CD4-positive, alpha-beta T cell treated with Interleukin-10 for 1 hour (primary cell): ENCODE measurements at places on chromosomes 16 and 17.
A peak's percentile ranks its signal among the peaks of the same experiment; 100 is the strongest.

DNA sequence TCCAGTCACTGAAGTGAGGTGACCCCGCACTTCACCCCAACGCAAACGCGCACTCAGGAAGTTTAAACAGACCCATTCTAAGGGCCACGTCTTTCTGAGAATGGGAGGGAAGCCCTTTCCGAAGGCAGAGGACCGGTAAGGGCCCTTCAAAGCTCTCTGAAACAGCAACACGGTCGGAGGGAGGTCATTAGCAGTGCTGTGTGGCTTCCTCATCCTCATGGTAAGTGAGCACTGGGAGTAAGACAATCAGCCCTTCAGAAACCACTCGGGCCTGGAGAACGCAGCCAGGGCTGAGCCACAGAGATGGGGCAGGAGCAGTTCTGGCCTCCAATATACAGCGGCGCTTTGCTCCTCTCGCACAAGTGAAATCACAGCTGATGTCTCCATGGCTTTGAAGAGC lies 23.7 kb downstream of the SRL start:
- no peak for DNase-seq

DNA sequence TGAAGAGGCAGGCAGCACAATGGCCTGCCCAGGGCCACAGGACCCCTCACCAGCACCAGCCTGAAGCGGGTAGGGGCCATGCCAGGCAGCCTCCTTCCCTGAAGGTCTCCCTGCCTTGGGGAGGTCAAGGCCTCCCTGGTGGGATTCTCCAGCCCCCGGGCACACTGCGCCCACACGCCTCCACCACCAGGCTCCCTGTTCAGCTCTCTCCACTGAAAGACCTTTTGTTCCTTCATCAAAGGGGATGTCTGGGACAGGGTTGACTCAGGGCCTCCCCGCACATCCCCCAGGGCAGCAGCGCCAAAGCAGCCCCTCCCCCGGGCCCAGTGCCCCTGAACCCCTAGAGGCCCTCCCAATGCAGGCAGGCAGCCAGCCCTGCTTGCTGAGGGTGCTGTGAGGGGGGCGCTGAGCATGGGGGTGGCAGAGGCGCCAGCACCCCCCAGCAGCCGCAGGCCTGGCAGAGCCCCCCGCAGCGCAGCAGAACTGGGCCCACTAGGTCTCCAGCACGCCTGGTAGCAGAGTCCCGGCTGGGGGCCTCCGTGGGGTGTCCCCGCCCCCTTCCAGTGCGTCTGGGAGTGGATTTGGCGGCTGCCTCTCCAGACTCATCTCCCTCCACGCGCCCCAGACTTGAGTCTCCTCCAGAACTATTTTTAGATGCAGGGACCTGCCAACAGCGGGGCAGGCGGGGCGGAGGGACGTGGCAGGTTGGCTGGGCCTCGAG lies 13.1 kb downstream of the BCAR1 start:
- DNase-seq = no peak

GRCh38 chr16:64362193-64362592 lies 759.7 kb downstream of the CDH11 start:
- DNase-seq = no peak

DNA sequence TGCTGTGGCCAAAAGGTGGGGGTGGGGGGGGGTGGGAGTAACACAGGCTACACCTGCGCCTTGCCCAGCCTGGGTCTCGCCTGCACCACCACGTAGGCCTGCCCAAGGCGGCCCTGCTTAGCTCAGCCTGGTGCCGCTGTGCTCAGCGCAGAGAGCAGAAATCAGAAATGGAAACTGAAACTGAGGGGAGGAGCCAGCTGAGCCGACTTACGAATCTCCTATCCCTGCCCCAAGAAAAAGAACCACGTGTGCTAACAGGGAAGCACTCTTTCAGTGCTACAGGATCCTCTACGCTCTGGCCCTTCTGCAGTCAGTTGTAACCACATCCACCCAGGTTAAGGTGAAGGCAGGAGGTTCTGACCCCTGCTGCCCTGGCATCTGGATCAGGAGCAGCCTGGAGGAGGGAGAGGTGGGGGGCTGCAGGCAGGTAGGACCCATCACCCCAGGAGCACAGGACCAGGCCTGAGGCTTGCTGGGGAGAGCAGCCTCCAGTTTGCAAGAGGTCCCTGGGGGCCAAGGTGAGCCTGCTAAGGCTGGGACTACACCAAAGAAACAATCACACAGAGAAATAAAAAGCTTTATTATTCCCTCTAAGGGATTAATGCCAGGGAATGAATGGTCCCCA lies at the start of gene DHX58:
Gene DHX58, minus strand, starts transcription at position 163 of the 625 bp plus-strand sequence. CDS start 822 bp downstream, outside the sequence.
- peak; percentile 87 for DNase-seq

- no peak for DNase-seq
Observed at GRCh38 chr16:8846401-8846932, 22.3 kb downstream of the CARHSP1 start.

- DNase-seq = no peak
Observed at GRCh38 chr17:65254166-65254565, 117.0 kb downstream of the RGS9 start.

GRCh38 chr16:81221731-81222130 lies 16.8 kb upstream of the BCO1 start:
- DNase-seq = no peak

GRCh38 chr17:31621566-31621965 lies 230.1 kb downstream of the RAB11FIP4 start:
- no peak for DNase-seq

GRCh38 chr17:35914354-35914753 lies 16.2 kb downstream of the RDM1 start:
- DNase-seq = no peak

DNA sequence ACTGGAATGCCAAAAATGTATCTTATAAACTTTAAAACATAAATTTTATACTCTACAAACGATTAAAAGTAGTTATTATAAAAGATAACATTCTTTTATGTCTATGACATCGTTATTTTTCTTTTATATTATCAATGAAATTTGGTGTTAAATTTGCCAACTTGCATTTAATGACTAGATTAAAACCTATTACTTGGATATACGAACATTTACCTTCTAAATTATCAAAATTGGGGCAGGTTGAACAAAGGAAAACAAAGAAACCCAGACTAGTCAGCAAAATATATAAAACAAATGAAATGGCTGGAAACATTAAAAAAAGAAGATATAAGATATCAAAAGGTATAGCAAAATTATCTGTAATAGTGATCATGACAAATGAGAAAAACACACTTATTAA lies 34.1 kb upstream of the ABCA3 start:
- no peak for DNase-seq

DNA sequence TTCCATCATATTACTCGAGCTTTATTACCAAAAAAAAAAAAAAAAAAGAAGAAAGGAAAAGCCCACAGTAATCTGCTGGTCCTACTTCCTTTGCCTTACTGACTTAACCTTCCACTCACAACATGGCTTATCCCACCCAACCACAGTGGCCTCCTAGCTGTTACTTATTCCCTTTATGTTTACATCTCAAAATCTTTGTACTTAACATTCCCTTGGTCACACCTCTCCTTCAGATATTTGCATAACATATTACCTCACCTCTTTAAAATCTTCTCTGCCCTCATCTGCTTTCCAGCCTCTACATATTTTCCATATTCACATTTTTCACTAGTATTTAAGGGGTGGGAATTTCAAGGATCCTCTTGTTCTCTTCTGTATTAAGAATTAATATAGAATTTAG lies 327.0 kb upstream of the TBX2 start:
- no peak for DNase-seq

DNA sequence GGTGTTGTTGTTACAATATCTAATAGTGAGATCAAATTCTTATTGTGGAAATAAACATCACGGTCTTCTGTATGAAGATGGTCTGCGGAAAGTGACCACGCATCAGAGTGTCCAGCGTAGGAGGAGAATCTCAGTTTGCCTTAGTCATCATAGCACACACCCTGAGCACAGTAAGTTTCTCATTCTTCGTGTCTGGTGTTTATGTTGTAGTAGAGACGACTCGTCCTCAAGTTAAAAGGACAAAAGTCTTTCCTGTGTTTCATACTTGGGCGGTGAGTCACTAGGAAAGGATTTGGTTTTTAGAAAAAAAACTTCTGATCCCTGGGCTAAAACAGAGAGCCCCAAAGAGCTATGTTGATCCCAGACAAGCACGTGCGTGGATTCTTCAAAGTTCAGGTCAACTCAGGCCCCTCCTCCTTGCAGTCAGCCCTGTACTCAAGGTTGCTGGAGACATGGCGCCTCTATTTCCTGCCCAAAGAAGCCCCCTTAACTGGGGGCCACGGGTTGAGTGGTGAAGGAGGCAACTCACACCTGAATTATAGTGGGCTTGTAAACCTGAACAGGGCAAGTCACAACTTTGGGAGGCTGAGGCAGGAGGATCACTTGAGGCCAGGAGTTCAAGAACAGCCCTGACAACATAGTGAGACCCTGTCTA lies 170.4 kb downstream of the ZFHX3 start:
- no peak for DNase-seq

DNA sequence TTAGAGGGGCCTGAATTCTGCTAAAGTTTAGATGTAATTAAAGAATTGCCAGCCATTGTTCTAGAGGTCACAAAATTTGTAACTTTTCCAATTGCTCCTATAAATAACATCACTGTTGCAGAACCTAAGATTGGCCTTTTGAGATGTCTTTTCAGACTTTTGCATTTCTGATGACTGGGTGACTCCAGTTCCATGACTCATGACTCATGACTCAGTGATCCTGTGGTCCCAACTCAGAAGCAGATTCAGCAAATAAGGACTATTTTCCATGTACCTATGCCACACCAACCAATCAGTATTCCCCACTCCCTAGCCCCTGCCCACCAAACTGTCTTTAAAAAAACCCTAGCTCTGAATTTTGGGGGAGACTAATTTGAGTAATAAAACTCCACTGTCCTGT lies 740.9 kb downstream of the CDH8 start:
- no peak for DNase-seq

- DNase-seq = peak; percentile 51
Observed at GRCh38 chr16:66476328-66477027, 49.4 kb downstream of the BEAN1 start.

DNA sequence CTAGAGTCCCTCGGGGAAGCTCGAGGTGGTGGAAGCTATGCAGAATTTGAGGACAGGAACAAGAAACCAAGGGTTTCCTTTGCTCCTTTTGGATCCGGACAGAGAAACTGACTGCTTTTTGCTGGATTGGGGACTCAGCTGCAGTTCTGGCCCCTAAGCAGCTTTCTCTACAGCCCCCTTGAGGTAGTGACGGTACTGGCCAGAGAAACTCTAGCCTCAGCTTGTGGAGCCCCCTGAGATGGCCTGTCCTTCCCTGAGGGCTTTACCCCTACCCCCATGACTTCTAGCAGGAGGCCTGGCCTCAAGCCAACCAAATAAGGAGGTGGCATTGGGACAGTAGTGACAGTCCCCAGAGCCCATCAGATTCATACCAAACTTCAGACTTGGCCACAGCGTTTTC lies 118.1 kb downstream of the IRX5 start:
- no peak for DNase-seq

GRCh38 chr17:63653050-63653449 lies 30.8 kb downstream of the MAP3K3 start:
- DNase-seq = no peak

- DNase-seq = no peak
Observed at GRCh38 chr16:46808997-46809396, 22.0 kb downstream of the C16orf87 start.

GRCh38 chr17:28726226-28726626 lies at the start of gene TLCD1:
TSS of gene TLCD1 (minus strand) at chr17:28726233. CDS start at chr17:28726097, 136 bp downstream.
- DNase-seq = peak; percentile 72
